NCI-H1930 (cell line): ENCODE measurements at places on chromosomes 12 and 14.

GRCh38 chr14:21039585-21040369, 2.4 kb upstream of the RNASE7 start:
- no peak for DNase-seq

DNA sequence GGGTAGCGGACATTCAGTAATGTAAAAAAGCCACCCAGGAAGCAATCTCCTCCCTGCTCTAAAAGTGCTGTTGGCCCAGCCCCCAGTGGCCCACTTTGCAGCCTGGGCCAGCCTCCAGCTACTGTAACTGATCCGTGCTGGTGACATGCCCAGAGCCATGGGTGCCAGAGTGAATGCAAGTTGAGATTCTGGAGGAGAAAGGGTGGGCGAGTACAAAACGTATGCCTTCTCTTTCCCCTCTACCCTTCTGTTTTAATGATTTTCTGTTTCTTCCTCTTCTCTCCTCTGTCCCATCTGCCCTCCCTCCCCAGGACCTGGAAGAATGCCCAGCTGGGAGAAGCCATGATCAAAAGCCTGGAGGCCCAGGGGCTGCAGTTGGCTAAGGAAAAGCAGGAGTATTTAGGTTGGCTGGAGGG, 16.9 kb downstream of the PLEKHD1 start:
- DNase-seq, result no peak

- DNase-seq, result peak; percentile 84
These were observed 19.0 kb downstream of the RPS6KA5 start for GRCh38 chr14:91041450-91041849.

DNA sequence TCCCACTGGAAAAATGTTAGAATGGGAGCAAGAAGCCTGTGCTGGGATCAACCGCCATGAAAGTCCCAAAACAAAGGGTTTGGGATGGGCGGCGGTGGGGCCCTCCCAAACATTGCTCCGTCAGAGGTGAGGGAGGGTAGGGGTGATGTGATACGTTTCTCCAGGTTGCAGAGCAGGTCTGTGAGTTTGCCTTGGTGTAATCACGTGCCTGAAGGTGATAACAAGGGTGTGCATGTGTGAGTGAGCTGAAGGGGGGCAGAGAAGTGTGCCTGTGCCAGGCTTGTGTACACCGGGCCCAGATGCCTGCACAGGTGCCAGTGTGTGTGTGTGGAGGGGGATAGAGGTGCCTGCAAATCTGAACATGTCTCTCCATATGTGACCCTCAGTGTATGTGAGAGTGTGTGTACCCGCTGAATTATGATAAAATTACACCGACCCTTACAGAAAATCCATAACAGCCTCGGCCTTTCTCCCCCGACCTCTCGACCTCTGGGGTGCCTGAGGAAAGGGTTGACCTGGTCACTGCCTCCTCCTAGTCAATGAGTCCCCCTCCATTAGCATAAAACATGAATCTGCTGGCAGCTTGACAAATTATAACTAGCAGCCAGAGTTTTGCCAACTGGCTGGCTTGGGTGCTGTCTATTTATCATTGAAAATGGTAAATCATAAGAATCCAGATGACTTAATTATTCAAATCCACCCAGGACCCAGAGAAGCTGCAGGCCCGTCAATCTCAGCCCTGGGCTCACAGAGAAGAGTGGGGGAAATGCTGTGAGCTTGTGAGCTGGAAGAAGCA, 55.6 kb downstream of the SMUG1 start:
- no peak for DNase-seq

DNA sequence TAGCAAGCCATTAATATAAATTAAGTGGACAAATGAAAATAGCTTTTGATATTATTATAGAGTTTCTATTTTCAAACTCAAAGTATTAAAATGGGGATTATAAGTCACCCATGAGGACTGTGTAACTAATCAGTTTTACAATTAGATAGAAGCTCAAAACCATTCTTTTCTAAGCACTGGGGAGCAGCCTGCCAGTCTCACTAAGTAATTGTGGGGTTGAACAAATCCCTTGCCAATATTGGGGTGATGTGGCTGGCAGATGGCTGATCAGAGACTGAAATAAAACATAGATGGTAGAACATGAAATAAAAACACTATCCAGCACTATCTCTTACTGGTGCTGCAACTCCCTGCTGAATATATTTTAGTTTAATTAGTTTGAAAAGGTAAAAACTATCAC, 353.2 kb downstream of the FLRT2 start:
- no peak for DNase-seq

DNA sequence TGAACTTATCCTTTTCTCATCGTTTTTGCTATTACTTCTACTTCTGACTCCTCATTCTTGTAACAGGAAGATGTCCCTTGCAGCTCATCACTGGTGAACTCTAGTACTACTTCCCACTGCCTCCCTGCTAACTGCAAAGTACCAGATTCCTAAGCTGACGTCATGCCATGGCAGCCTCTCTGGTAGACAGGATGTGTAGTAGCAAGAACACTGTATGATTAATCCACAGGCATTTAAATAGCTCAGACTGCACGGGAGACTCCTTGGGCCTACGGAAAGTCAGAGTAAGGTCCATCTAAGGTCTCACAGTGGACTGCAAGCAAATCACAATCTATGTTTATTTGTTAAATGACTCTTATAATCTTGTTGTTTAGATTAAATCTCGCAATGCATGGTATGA, 43.5 kb downstream of the DNAI7 start:
- DNase-seq, result no peak

DNA sequence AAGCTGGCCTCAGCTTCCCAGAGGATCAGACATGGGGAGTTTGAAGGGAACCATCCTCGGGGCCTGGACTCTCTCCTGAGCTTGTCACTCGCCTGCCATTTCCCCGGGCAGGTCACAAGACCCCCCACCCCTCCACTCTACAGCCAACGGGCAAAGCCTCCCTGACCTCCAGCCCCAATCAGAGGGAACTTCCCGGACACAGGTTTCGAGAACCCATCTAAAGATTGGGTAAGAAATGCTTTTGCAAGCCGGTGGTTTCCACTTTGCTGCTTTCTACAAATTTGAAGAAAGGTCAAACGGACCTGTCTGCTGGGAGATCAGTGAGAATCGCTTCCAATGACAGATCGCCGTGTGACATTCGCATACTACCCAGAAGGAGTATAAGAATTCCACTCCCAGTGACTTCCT, 89.6 kb downstream of the SCARB1 start:
- DNase-seq, result no peak

- no peak for DNase-seq
These were observed 68.3 kb downstream of the KDM2B start for GRCh38 chr12:121512561-121512960.

DNA sequence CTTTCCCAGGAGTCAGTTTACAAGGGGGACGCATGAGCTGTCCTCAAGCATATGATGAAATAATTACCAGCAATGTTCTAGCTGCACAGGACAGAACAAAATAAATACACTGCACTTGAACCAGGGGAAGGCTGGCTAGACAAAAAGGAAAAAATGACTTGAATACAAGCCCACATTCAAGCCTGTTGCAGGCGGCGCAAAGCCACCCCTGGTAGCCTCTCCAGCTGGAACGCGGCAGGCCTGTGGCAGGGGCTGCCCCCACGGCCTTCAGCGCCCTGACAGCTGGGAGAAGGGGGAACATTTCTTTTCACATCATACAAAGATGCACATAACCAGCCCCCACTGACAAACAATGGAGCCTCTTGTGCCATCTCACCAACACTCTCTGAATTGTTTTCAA, 57.1 kb downstream of the TRAFD1 start:
- DNase-seq, result no peak

DNA sequence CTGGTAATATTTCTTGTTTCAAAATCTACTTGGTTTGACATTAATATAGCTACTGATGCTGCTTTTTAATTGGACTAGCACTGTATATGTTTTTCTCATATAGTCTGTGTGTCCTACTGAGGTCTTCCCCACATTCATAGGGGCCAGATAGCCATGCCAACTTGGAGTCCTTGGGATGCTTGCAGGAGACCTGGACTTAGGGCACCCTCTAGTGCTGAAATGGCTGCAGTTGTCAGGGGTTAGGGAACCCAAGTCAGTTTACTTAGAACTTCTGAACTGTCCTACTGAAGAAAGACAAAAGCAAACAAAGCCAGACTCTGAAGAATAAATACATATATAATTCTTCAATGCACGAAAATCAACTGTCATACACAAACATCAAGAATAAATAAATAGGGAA, 279.9 kb upstream of the SYT1 start:
- no peak for DNase-seq

DNA sequence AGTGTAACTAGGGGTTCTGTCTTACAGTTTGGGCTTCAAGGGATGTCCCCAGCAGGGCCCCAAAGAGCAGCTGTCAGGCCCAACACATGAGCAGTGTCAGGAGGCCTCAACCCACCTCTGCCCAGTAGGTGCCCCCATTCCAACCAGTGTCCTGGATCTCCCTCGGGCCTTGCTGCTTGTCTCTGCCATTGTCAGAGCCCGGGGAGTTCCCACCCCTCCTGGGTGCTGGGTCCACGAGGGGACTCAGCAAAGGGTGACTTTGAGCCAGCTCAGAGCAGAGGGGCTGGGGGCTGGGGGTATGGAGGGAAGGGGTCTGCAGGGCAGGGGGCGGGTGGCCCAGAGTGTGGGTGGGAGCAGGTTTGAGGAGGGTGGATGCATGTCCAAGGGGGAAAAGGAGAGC, 18.0 kb upstream of the BEGAIN start:
- DNase-seq, result no peak

DNA sequence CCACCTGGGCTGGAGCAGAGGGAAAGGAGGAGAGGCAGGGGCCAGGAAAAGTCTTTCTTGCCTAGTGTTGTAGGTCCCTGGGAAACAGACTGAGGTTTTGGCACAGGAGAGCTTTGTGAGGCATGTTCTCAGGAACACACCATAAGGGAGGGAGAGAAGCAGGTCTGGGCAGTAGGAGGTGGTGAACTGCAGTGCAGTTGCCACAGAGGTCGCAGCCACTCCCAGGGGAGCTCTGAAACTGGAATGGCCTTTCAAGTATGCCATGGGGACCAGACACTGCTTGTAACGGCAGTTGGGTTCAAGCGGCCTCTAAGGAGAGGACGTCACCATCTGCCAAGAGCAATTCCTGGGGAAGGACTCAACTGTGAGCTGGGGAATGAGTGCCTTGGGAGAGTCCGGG, 35.4 kb upstream of the NKX2-8 start:
- no peak for DNase-seq

DNA sequence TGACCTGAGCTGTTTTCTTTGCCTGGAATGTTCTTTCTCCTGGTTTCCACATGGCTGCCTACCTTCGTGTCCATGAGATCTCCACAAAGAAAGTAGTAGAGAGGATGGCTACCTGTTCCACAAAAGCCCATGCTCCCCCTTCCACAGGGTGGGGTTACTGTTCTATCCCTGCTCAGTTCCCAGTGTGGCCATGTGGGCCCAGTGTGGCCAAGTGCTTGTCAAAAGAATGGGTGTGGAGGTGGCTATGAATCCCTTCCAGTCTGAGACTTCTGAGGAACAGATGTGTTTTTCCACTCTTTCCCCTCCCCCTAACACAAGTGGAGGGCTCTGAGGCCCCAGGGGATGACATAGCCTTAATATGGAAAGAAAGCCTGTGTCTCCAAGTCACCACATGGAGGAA, 26.2 kb upstream of the HSP90B1 start:
- no peak for DNase-seq

DNA sequence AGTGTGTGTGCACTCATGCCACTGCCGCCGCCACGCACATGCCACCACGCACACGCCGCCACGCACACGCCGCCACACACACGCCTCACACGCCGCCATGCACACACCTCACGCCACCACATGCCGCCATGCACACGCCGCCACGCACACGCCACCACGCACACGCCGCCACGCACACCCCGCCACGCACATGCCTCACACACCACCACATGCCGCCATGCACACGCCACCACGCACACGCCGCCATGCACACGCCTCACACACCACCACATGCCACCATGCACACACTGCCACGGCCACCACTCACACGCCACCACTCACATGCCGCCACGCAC, 6.3 kb downstream of the CLBA1 start:
- no peak for DNase-seq

DNA sequence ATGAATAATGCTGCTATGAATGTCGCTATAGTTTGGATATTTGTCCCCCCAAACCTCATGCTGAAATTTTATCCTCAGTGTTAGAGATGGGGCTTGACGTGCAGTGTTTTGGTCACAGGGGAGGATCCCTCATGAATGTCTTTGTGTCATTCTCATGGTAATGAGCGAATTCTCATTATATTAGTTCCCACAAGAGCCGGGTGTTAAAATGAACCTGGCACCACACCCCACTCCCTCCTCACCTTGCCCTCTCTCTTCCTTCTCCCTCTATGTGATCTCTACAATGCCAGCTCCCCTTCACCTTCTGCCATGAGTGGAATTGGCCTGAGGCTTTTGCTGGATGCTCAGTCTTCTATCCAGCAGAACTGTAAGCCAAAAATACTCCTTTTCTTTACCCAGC, 37.5 kb upstream of the YAF2 start:
- DNase-seq, result no peak

- no peak for DNase-seq
These were observed 10.6 kb upstream of the TNFAIP2 start for GRCh38 chr14:103112400-103113243.

- no peak for DNase-seq
These were observed 33.2 kb upstream of the CD69 start for GRCh38 chr12:9793779-9794395.

DNA sequence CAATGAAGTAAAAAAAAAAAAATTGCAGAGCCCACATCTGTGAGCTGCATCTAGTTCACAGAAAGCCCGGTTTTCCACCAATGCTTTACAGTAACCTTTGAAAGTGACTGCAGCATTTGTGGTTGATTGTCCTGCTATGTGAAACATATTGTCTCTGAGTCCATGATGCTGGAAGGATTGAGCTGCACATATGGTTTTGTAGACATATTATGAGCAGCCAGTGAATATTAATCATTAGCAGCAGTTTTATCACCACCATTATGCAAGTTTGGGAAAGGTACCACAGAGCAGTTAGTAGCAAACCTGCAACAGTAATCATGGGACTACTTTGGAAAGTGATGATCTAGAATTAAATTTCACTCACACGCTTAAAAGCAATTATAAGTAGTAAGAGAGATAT, 151.5 kb upstream of the PRICKLE1 start:
- no peak for DNase-seq

- DNase-seq, result no peak
These were observed 477.9 kb downstream of the MED13L start for GRCh38 chr12:115799610-115800009.
